Osteocyte (in vitro differentiated cells): ENCODE measurements at places on chromosomes 1 and 21. TPM values are rescaled to one million over a fixed set of nuclear protein-coding genes. Genes with fewer than 3 reads are reported as not detected.

DNA sequence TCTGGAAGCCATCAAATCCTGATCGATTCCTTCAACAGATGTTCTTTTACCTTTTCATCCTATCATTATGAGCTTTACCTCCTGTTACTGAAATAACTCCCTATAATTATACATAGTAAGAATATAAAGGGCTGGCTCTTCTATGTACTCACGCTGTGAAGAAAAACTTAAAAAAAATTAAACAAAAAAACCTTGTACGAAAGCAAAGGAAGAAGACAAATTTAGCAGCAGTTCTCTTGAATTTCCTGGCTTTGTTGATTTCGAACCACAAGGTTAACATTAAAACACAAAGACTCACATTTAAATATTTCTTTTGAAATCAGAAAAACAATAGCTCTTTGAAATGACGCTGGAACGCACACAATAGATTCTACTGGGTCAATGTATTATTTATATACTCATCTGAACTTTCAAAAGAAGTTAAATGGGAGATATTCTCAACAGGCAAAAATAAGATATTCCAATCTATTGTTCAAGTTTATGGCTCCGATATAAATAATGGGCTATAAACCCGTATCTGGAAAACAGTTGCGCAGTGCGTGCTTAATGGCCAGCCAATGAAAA lies 13.6 kb upstream of the SPEN start:
- DNase-seq: no peak

GRCh38 chr21:42009018-42009830 lies 936 bp downstream of the ZBTB21 start:
- no peak for DNase-seq

GRCh38 chr1:53942127-53942957 lies 3.2 kb downstream of the IFT25 start:
- DNase-seq: no peak

DNA sequence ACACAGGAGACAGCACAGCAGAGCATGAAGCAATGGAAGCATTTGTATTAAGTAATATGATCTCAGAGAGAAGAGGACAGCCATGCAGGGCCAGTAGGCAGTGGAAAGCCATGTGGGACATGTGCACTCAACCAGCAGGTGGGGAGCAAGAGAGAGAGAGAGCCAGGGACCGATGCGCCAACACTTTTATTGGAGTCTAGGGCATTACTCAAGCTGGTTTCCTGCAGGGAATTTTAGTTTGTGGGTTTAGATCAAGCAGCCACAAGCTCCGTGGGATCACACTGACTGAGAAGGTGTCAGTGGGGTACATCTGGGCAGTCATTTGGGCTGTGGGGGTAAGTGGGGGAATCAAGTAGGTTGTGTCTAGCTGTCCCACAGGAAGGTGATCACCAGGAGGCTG lies 137.1 kb downstream of the PCBP3 start:
- no peak for DNase-seq

GRCh38 chr1:18922319-18922726 lies 20.0 kb upstream of the ALDH4A1 start:
- no peak for DNase-seq

GRCh38 chr1:189783456-189783855 lies 694.2 kb downstream of the BRINP3 start:
- DNase-seq: no peak

GRCh38 chr1:2575801-2576663 lies 10.5 kb upstream of the PRXL2B start:
- DNase-seq: no peak

- no peak for DNase-seq
Observed at GRCh38 chr21:33886321-33886720, 29.3 kb downstream of the ATP5PO start.

- DNase-seq: no peak
Observed at GRCh38 chr21:14918527-14918926, 146.3 kb downstream of the NRIP1 start.

DNA sequence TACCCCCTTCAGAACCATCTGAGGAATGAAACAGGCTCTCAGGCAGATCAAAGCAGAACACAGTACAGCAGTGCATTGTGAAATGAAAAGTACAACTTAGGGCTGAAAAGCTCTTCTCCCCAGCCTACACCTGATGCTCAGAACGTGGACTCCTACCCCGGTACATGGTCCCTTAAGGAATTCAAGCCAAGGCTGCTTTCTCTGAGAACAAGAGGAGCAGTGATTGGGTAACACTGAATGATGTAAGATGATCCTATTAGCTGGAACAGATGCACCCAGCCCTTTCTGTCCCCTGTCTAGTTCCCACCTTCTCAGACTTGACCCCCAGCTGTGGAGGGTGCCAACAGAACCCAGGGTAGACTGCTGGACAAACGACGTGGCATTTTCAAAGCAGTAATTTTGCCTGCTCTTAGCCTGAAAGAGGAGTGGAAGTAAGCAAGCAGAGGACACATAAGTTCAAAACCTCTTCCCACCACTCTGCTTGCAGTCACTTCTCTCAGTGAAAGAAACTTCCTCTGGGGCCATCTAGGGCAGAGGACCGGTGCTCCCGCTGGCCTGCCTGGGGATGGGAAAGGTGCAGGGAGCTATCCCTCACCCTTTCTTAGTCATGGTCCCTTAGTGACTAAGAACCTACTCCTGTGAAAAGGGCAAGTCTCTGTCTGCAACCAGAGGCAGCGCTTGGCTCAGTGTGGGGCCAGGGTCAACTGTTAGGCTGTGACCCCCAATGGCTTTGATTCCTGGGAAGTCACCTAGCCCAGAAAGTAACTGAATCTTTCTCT lies 72.7 kb downstream of the TRABD2B start:
- no peak for DNase-seq

DNA sequence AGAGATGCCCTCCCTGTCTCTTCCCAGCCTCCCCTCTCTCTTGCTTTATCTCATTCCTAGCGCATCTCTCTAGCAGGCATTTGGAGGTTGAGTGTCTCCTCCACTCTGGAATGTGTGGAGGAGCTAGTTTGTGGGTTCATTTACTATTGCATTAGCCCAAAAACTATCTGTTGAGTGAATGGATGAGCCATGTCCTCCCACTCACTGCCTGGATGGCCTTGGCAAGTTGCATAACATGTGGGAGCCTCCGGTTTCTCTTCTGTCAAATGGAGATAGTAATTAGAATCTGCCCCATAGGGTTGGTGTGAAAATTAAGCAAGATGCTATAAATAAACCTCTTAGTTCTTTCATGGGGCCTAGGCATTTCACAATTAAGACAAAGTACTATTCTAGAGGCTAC lies 181.8 kb downstream of the KAZN start:
- DNase-seq: no peak

DNA sequence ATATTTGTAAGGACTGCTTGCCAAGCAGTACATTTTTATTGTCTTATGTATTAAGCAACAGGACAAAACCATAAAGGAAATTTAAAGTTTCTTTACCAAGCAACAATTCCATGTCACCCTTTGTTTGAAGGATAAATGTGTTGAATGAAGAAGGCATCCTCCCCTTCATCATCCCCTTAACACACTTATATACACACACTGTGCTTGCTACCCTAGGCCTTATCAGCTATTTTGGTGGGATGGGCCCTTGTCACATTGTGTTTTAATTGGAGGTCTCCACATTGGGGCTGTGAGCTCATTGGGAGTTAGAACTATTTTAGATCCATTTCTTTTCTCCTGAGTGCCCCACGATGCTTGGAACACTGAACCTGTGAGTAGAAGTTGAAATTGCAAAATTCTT lies 1.9 kb downstream of the VANGL1 start:
- DNase-seq: no peak

DNA sequence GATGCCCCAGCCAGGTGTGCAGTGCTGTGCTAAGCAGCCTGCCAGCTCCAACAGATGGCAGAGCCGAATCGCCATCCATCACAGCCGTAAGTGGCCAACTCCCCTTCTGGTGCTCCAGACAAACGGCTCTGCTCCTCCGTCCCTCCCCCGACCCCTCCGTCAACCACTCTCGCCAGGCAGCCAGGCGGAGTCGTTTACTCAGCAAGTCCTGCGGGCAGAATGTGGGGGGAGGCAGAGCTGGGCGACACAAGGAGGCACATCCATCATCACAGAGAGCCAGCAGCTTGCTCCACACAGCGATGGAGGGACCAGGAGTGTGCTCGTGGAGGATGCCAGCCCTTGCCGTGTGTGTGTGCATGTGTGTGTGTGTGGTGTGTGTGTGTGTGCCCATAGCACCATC lies 206.6 kb upstream of the GRIK3 start:
- no peak for DNase-seq

KRTAP21-2 gene
- not detected in 2 replicates for total RNA-seq

TRIM33 gene
- total RNA-seq: 32.2 and 33.3 TPM in 2 replicates

DIRAS3 gene
- 1.4 and 1.7 TPM in 2 replicates for total RNA-seq

NCAM2 gene
- total RNA-seq: 121 and 135 TPM in 2 replicates

ATF6 gene
- 29.7 and 32.2 TPM in 2 replicates for total RNA-seq
